ENCODE measurements at places on chromosomes 2 and 18.

GRCh38 chr18:48929212-48929612 is 21.6 kb downstream of the SMAD7 start:
- no peak for DNase-seq

GRCh38 chr2:57516698-57517340 is 529.8 kb upstream of the VRK2 start:
- DNase-seq, result no peak

GRCh38 chr2:40554665-40555294 is 102.9 kb upstream of the SLC8A1 start:
- no peak for DNase-seq

GRCh38 chr2:126786765-126787164 is 111.9 kb upstream of the TEX51 start:
- no peak for DNase-seq

GRCh38 chr2:11228692-11229091 is 73.4 kb downstream of the SLC66A3 start:
- DNase-seq, result no peak

GRCh38 chr2:147989809-147990403 is 30.6 kb downstream of the ORC4 start:
- no peak for DNase-seq

DNA sequence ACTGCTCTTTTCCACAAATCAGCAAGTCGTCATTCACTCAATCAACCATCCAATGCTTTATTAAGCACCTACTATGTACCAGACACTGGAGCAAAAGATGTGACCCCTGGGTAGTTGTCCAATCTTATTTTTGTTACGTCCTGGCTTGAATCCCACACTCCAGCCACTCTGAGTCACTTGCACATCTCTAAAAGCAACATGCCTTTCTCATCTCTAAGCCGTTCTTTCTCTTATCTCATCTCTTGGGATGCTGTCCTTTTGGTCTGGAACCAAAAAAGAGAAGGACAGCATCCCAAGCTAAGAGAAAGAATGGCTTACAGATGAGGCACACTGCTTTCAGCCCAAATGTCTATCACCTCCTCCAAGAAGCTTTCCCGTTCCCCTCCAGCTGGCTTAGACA is 58.8 kb downstream of the RNF152 start:
- no peak for DNase-seq

- no peak for DNase-seq
These were observed 60.2 kb upstream of the CAVIN2 start for GRCh38 chr2:191907091-191907490.

DNA sequence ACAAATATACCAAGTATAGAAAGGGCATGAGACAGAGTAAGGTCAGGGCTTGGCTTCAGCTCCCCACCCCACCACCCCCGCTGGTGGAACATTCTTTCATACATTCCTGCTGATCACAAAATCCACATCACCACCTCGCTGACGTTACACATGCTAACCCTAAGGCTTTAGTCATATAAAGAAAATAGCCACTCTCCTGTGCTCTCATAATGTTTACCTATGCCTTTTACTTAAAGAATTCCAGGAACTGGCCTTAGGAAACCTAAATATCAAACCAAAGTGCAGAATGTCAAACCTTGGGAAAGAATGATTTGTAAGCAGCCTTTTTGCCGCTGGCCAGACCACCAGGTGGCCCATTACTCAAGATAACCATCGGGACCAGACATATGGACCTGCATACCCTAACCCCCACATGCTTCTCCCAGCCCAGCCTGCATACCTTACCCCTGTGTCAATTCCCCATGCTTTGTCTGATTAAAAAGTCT is 136.3 kb upstream of the SLC39A10 start:
- no peak for DNase-seq

DNA sequence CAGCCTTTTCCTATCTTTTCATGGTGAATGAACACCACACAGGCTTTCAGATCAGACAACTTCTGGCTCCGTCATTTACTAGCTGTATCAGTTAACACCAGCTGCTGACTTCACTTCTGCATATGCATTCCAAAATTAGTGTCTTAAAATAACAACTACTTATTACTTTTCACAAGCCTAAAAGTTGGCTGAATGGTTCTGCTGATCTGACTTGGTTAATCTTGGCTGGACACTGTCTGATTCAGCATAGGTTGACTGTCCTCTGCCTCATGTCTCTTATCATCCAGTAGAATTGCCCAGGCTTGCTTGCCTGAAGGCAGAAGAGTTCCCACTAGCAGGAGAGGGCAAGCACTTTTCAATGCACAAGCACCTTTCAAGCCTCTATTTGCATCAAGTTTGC is 72.7 kb downstream of the MARCHF4 start:
- DNase-seq, result no peak

DNA sequence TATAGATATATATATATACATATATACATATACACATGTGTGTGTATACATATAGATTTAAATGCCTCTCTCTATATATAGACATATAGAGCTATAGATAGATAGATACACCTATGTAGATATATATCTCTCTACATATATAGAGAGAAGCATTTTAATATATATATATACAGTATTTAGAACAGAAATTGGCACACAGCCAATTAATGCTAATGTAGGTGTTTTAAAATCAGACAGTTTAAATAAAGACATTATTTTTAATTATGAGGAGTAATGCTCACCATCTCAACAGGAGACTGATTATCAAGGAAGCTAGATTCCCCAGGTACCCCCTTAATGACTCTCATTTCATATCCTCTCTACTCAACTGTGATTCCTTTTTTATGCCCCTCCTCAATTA is 170.7 kb upstream of the CRIM1 start:
- no peak for DNase-seq

GRCh38 chr2:85178980-85179411 is 45.8 kb downstream of the TCF7L1 start:
- DNase-seq, result no peak

- no peak for DNase-seq
These were observed 44.6 kb downstream of the TANK start for GRCh38 chr2:161204846-161205245.

- DNase-seq, result no peak
These were observed 136.4 kb downstream of the HDAC4 start for GRCh38 chr2:239264492-239264837.

DNA sequence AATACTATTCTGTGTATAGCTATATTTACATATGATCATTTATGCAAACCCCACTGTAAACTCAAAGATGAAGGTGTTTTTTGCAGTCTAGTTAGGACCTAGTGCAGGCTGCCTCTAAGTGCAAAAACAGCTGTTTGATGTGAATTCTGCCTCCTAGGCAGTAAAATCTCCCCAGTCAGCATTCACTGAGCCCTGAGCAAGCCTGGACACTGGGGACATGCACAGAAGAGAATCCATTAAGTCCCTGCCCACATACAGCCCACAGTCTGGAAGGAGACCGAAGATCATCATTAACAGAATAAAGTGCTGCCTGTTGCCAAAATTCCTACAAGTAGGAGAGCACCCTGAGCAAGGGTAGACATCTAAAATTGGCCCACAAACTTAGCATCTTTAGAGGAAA is 14.4 kb upstream of the BIN1 start:
- DNase-seq, result no peak

- DNase-seq, result no peak
These were observed 368.8 kb downstream of the PLCL1 start for GRCh38 chr2:198173242-198173641.

DNA sequence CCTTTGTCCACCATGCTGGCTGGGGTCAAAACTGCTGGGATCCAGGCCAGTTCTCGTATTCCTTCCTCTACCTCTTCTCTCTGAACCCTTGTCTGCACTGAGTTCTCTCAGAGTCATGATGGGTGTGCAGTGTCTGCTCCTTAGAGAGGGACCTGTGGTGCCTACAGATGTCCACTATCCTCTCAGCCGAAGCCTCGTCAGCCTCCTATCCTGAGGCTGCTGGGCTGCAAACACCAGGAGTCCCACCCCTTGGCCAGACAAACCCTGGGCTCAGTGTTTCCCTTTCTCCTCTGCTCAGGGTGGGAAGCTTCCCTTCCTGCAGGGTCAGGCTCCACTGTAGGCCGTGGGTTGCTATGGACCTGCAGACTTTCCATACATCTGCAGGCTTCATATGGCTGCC is 2.3 kb downstream of the INPP5D start:
- no peak for DNase-seq

- DNase-seq, result no peak
These were observed 41.9 kb upstream of the PTMA start for GRCh38 chr2:231666171-231667095.

GRCh38 chr2:20611077-20611843 is 39.6 kb downstream of the HS1BP3 start:
- no peak for DNase-seq

- DNase-seq, result no peak
These were observed 1.3 kb upstream of the BAZ2B start for GRCh38 chr2:159617646-159618045.

GRCh38 chr18:75276818-75277609 is 66.4 kb downstream of the TSHZ1 start:
- DNase-seq, result no peak

GRCh38 chr2:13103151-13103550 is 386.4 kb downstream of the TRIB2 start:
- DNase-seq, result no peak
